Activated T-cell treated with anti-CD3 and anti-CD28 coated beads, Interleukin-2, amount 50 U/mL, for 4 hours (primary cell): ENCODE measurements at places on chromosomes 5 and 9. TPM values are rescaled to one million over a fixed set of nuclear protein-coding genes. Genes with fewer than 3 reads are reported as not detected.
A peak's percentile ranks its signal among the peaks of the same experiment; 100 is the strongest.

DNA sequence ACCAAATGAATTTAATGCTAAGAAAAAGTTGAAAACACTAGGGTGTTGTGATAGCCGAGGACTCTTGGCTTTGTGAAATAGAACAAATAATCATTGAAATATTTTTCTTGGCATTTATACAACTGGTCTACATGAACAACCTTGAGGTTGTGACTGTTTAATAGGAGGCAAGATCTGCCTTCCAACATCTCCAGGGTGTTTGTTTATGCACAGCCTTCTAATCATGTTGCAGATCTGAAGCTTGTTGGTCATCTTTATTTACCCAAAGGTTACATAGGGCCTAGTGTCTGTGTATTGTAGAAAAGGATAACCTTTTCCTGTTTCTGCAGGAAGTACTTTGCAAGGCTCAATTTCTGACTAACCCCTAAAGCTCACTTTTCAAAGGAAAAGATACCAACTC is 65.2 kb upstream of the RANBP3L start:
- no peak for DNase-seq

The ADAMTS16 gene
- total RNA-seq: not detected

DNA sequence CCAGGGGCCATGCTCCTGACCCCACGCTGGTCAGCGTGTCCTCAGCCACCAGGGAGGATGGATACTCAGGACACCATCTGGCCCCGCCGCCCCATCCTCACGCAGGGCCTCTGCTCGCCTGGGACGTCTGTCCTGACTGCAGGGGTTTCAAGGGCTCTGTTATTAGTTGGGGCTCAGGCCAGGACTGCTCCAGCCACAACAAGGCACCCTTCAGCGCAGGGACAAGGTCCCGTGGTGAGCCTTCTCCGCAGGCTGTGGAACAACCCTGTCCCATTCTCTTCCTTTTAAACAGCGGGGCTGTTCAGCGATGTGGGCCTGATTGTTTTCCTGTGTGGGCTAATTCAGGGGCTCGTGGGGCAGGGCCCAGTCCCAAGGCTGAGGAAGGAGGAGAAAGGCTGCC is 61.6 kb downstream of the SEMA4D start:
- DNase-seq: no peak

DNA sequence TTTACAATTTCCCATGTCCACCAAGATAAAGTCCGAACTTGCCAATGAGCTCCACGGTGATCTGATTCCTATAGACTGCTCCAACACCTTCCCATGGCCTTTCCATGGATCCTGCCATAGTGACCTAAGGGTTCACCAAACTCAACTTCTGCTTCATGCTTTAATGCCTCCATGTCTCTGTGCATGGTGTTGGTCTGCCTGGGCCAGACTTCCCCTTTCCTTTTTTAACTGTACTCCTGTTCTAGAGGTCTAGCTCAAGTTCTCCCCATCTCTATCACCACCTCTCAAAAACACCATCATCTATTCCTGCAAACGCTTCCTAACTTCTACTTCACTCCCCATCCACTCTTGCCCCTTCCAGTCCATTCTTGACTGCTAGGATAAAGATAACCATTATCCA is 14.8 kb upstream of the SMARCA2 start:
- no peak for DNase-seq

DNA sequence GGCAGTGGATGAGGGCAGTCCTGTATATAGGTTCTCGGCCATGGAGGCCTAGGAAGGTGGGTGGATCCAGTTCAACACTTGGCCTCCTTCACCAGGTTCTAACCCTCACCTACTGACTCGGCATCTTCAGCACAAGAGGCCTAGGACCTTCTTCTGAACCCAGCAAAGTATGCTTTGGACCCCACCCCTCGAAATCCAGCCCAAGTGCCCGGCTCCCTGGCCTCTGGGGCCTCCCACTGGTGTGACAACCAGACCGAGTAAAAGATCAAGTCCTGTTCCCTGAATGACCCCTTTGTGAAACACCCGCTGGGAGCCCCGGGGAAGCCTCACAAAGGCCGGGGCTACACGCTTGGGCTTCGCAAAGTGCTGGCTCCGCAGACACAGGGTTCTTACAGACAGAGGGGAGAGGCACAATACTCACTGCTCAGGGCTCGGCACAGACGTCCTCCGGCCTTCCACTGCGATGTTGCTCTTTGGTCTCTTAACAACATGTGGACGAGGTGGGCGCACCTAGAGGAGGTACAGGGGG is 47.0 kb downstream of the CRB2 start:
- no peak for DNase-seq

GRCh38 chr9:89619019-89619418 is 14.2 kb downstream of the GADD45G start:
- no peak for DNase-seq

- no peak for DNase-seq
Observed at GRCh38 chr5:91928754-91929521, 545.8 kb upstream of the ARRDC3 start.

The PAEP gene
- not detected for total RNA-seq

The PCDHB16 gene
- not detected for total RNA-seq

- no peak for DNase-seq
Observed at GRCh38 chr5:167653645-167654106, 637.8 kb upstream of the WWC1 start.

- peak; percentile 79 for DNase-seq
Observed at GRCh38 chr9:129139993-129140396, 28.8 kb downstream of the PTPA start.

GRCh38 chr5:34756781-34757624 is 82.0 kb upstream of the TTC23L start:
- no peak for DNase-seq

The PPIP5K2 gene
- total RNA-seq: 53.9 TPM

DNA sequence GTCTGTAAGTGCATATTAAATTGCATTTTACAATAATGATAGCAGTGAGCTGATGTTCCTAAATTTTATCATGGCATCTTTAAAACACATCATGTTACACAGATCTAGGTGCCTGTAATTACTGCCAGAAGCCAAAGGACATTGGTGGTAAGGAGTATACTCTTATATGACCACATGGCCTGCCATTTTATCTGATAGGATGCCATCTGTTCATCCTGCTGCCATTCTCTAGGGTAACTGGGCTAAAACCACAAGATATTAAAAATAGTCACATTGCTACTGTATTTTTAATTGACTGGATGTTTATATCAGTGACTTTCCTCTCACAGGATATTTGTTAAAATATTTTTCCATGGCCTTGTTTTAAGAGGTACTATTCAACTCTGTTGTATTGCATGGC is 53.1 kb downstream of the HCN1 start:
- DNase-seq: no peak

DNA sequence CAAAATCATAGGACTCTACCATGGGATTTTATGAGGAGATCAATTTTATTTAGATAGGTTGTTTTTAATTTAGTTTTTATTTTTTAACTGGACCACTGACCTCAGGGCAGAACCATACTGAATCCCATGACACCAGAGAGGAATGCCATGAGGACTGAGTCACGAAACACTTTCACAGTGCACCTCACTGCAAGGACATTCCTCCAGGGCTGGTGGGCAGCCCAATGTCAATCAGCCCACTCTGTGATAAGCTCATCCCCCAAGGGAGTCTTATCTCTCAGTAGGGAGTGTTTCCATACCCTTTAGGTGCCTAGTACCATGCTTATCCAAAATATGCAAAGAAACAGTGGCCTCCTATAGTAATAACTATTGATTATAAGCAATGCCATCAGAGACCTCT is 224.5 kb upstream of the CDH6 start:
- DNase-seq: no peak

The ITK gene
- 260 TPM for total RNA-seq

The ELOVL7 gene
- total RNA-seq: 0.24 TPM

GRCh38 chr5:2480871-2481270 is 270.6 kb downstream of the IRX2 start:
- DNase-seq: no peak

The SLC25A2 gene
- total RNA-seq: 0.18 TPM

DNA sequence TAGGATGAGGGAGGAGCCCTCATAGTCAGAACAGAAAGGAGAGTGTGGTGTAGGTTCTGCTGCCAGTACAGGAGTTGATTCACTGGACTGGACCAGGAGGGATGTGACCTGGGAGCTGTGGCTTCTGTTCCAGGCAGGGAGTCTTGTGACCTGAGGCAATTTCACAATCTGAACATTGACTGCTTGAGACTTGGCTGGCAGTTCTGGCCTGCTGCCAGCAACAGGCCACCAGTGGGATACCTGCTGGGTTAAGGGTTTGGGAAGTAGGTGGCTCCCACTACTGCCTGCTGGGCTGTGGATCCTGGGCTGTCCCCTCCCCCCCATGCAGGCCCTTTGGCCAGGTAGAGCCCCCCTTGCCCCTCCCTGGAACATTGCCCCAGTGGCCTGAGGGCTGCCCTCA is 268.6 kb upstream of the ARRDC3 start:
- DNase-seq: no peak

The CRHBP gene
- not detected for total RNA-seq

- no peak for DNase-seq
Observed at GRCh38 chr5:145715412-145715811, 119.7 kb downstream of the PRELID2 start.
